ENCODE measurements at places on chromosomes 11 and 22.

DNA sequence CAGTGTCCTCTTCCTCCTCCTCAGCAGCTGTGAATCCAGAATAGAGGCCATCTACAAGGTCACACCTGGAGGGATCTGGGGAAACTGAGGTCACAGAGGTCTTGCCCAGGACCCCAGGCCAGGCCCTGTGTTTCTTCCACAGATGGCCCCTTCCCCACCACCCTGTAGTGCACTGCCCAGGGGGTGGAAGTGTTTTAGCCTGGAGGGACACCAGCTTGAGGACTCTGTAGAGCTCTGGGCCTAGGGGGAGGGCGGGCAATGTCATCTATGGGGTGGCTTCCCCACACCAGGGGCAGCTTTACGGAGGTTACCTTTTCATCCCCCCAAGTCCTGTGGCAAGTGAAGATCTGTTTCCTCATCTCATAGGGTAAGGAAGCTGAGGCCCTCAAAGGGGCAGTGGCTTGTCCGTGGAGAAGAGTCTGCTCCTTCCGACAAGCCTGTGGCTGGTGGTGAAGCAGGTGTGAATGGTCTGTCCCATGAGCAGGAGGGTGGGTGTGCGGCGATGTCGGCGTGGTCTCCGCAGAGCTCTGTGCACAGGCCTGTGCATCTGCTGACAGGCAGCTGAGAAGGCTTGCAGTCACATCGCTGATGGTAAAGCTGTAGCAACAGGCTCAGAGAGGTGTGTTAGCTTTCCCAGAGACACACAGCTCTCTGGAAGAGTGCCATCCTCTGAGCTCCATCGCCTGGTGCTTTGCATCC, 74.1 kb upstream of the WNT7B start:
- no peak for DNase-seq

- DNase-seq, result no peak
These were observed 175.0 kb downstream of the TENM4 start for GRCh38 chr11:79265756-79266322.

- DNase-seq, result no peak
These were observed 23.9 kb downstream of the FADD start for GRCh38 chr11:70226967-70227366.

GRCh38 chr11:130631119-130631518, 182.7 kb downstream of the ADAMTS15 start:
- DNase-seq, result no peak

- DNase-seq, result no peak
These were observed 255.7 kb upstream of the NARS2 start for GRCh38 chr11:78830277-78830819.

DNA sequence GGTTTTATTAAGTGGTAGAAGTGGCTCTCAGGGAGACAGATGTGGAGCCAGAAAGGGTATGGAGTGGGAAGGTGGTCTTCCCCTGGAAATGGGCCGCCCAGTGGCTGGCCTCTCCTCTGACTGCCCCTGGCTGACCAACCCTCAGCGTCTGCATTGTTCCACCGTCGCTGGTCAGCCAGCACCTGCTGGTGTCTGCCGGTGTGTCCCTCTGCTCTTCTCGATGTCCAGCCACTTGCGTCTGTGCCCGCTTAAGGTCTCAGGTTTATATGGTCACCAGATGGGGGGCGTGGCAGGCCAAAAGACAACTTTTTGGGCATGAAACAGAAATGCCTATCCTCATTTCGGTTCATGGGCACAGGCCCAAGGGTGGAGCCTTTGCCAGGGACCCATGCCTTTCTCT, 1221.5 kb downstream of the JRKL start:
- DNase-seq, result no peak
